ENCODE measurements at places on chromosomes 13 and 19. TPM values are rescaled to one million over a fixed set of nuclear protein-coding genes. Genes with fewer than 3 reads are reported as not detected.
A peak's percentile ranks its signal among the peaks of the same experiment; 100 is the strongest.

DNA sequence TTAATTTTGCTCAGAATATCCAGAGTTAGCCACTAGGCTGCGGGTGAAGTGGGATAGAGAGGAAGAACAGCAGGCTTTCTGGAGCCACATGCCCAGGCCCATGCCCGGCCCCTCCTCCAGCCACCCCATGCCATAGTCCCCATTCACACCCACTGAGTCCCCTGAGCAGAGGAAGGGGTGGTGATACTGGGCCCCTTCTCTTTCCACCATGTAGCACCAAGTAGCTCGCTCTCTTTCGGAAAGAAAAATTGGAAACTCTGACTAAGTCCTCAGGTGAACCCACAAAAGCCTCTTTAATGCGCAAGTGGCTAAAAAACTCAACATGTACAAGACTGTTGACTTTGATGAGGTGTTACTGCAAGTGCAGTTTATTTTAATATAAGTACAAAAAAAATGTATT lies 76.7 kb upstream of the GPR183 start:
- no peak for DNase-seq

Gene ZNF628
- 2.4 TPM for total RNA-seq

GRCh38 chr13:45352031-45352430 lies 11.0 kb upstream of the TPT1 start:
- DNase-seq = no peak

GRCh38 chr19:49892716-49893115 lies 4.0 kb downstream of the IL4I1 start:
- DNase-seq = no peak

Gene RASL11A
- 13.4 TPM for total RNA-seq

Gene SLC25A30
- 3.0 TPM for total RNA-seq

- DNase-seq = no peak
Observed at GRCh38 chr13:39675904-39676303, 20.4 kb downstream of the COG6 start.

GRCh38 chr13:44609137-44609536 lies 33.0 kb upstream of the TSC22D1 start:
- peak; percentile 42 for DNase-seq

- DNase-seq = no peak
Observed at GRCh38 chr13:94427313-94427953, 52.0 kb downstream of the DCT start.

- DNase-seq = no peak
Observed at GRCh38 chr13:44402899-44403445, 29.3 kb downstream of the SERP2 start.

DNA sequence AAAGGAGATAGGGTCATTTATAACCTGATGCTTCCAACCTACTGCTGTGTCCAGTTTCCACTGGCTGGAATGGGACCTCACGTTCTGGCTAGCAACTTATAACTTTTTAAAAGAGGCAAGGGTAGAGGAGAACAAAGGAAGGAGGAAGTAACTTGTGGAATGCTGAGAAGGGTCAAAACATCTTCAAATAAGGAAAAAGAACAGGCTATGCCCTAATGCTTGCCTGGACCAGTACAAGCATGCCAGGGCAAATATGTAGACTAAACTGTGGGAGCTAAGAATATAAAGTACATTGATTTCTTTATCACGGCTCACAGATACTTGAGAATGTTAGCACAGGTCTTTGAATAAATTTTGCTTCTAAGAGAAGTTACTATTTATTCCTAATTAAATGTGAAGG lies 1.5 kb upstream of the ZNF561 start:
- no peak for DNase-seq

- DNase-seq = no peak
Observed at GRCh38 chr13:48575031-48575430, 42.2 kb upstream of the RCBTB2 start.

- peak; percentile 81 for DNase-seq
Observed at GRCh38 chr13:72062566-72062965, 195.6 kb upstream of the DACH1 start.

DNA sequence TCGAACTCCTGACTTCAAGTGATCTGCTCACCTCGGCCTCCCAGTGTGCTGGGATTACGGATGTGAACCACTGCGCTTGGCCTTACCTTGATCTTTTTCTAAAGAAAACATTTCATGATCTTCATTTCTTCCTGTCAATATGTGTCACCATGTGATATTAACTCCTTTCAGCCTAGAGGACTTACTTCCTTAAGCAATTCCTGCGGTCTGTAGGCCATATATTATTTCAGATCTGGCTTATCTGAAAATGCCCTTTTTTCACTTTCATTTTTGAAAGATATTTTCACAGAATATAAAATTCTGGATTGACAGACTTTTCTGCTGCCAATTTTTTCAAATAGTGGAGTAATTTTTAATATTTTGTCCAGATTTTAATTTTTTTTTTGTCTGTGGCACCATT lies 2.0 kb upstream of the GPR32 start:
- no peak for DNase-seq

- DNase-seq = peak; percentile 72
Observed at GRCh38 chr13:109345433-109345941, 440.9 kb downstream of the IRS2 start.

DNA sequence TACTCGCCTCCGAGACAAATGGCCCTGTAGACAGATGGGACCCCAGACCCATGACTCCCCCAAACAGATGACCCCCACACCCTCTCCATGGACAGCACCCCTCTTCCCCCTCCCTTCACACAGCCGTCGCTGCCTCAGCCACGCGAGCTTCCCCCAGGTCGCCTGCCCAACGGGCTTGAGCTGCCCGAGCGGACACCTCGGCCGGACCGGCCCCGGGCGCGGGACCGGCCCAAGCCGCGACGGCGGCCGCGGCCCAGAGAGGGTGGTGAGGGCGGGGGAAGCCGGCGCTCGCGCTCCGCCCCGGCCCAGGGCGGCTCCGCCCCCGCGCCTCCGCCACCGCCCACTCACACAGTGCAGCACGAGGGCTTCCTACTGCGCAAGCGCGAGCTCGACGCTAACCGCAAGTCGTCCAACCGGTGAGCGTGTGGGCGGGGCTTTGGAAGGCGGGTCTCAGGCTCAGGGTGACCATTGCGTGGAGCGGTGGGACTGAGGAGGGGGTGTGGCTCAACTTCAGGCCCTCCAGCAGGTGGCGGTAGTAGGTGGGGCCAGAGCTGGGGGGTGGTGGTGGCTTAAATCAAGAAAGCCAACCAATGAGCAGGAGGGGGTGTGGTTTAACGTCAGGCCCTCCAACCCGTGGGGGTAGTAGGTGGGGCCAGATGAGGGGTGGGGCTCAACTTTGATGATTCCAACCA lies 6.2 kb upstream of the SHKBP1 start:
- DNase-seq = peak; percentile 91

Gene ZNF737
- total RNA-seq = 0.96 TPM

DNA sequence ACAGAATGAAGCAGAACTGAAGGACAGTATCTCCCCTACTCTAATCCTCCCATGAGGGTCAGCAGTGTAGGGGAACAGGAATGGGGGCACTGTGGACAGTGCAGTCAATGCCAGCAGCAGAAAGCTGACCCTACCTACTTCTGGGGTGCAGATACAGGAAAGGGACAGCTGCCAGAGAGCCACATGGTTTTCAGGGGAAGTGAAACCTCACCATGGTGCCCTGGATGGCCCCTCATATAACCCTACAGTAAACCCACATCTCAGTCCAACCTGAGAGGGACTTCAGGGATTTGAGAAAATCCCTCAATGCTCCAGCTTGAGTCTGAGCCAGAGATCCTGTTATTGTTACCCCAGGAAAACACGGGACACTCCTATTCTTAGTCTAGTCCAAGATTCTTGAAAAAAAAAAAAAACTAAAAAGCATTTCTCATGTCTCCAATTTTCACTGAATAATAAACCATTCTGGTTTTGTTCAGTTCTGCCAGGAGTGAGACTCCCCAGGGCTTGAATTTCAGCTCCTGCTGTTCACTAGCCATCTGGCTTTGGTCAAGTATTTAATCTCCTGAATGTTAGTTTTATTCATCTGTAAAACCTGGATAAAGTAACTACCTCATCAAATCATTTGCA lies 511.6 kb upstream of the ARGLU1 start:
- no peak for DNase-seq

- DNase-seq = no peak
Observed at GRCh38 chr19:34353546-34353945, 11.4 kb upstream of the GPI start.

Gene NALCN
- 3.3 TPM for total RNA-seq

DNA sequence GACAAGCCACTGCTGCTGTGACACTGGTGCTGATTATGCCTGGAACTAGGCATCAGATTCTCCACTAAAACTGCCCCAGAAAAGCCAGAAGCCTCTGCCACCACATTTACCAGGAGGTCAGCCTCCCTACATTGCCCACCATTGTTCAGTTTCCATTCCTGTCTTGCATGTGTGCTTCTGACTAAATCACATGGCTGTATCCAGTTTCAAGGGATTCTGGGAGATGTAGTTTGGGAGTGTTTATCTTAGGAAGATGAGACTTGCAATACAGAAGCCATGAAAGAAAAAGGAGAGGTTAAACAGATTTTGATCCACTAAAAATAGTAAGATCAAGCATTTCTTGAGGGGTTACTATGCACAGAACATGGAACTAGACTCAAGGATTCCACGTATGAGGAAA lies 40.7 kb upstream of the SERPINE3 start:
- no peak for DNase-seq

DNA sequence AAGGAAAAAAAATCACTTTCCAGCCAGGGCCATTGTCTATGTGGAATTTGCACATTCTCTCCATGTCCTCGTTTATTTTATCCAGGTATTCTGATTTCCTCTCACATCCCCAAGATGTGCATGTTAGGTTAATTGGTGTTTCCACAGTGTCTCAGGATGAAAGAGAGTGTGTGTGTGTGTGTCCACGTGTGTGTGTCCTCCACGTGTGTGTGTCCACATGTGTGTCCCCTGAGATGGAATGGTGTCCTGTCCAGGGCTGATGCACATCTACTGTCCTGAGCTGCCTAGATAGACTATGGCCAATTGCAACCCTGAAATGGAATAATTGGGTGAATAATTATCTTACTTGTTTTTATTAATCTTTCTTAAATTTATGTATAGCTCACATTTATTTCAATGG lies 2436.5 kb downstream of the PCDH9 start:
- DNase-seq = no peak

Gene KIR3DL2
- not detected for total RNA-seq

DNA sequence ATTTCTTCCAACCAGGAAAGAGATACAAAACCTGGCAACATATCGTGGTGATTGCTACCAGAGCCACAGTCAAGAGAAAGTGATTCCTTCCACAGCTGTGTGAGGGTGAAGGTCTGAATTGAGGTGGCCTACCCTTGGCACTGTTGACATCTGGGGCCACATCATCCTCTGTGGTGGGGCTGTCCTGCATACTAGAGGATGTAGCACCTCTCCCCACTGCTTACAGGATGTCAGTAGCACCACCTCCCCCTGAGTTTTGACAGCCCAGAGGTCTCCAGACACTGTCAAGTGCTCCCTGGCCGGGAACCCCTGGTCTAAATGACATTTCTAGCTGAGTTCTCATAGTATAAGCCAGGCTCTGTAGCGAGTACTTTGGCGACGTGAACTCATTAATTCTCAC lies 15.5 kb downstream of the PTGER1 start:
- DNase-seq = no peak

- DNase-seq = peak; percentile 40
Observed at GRCh38 chr13:73417012-73417615, 358.3 kb downstream of the KLF5 start.

GRCh38 chr19:34838753-34839431 lies 65.9 kb upstream of the ZNF599 start:
- no peak for DNase-seq

DNA sequence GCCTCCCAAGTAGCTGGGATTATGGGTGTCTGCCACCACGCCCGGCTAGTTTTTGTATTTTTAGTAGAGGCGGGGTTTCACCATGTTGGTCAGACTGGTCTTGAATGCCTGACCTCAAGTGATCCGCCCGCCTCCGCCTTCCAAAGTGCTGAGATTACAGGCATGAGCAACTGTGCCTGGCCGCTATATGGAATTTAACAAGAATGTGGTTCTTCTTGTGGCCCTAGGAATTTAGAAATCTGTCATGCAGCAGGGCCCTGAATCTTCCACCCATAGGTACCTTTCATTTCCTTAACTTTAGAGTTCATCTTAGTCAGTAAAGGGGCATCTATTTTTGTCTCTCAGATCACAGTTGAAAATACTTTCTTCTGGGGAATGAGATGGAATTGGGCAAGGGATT lies 25.6 kb upstream of the NDFIP2 start:
- no peak for DNase-seq

Gene MISP3
- total RNA-seq = 1.4 TPM

Gene KRTDAP
- not detected for total RNA-seq

DNA sequence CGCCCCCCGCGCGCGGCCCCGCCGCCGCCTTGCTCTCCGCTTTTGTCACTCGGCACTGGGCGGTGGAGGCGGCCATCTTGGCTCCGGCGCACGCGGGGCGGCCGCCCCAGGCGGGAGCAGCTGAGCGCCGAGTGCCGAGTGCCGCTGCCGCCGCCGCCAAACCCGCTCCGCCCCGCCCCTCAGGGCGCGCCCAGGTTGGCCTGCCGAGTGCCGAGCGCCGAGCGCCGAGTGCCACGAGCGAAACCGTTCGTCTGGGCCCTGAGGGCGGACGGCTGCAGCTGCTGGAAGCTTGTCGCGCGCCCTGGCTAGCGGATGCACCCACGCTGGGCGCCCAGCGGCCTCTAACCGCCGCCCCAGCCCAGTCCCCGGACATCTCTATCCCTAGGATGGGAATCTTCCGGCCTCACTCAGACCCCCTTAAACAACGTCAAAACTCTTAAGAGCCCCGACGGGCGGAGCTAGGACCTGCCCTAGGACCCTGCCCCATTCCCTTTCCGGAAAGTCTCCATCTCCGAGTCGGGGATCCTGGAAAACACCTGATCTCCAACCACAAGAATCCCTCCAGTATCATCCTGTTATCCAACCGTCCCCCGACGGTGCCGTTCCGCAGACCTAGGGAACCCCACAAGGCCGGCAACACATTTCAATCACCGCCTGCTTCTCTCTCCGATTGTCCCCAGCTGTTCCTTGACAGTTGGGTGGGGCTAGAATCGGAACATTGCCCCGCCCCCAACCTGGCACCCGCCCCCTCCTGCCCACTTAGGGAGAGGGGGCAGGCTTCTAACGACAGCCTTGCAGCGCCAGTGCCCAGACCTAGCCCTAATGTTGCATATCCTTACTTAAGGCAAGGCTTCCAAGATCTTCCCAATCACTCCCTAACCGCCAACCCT lies 14.1 kb upstream of the AKAP8L start:
- peak; percentile 80 for DNase-seq

Gene ZNF506
- 1.8 TPM for total RNA-seq

Gene ASF1B
- 123 TPM for total RNA-seq

DNA sequence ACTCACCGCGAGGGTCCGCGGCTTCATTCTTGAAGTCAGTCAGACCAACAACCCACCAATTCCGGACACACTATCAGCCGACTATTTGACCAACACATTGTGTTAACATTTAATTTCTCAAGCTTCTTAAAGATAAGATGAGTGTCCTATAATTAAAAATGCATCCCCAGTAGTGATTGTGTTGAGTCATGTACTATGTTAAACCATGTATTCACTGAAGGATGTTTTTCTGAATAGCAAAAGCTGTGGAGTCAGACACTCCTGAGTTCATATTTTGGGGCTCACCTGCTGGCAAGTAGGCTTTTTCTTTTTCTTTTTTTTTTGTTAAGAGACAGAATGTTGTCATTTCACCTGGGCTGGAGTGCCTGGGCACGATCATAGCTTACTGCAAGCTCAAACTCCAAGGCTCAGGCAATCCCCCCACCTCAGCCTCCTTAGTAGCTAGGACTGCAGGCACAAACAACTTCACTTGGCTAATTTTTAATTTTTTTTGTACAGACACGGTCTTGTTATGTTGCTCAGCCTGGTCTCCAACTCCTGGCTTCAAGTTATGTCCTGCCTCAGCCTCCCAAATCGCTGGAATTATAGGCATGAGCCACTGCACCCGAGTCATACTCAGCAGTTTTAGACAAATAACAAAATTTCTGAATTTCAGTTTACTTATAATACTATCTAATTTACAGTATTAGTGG lies 606.9 kb downstream of the PCDH9 start:
- DNase-seq = no peak
